ENCODE measurements at places on chromosomes 6 and 20.

DNA sequence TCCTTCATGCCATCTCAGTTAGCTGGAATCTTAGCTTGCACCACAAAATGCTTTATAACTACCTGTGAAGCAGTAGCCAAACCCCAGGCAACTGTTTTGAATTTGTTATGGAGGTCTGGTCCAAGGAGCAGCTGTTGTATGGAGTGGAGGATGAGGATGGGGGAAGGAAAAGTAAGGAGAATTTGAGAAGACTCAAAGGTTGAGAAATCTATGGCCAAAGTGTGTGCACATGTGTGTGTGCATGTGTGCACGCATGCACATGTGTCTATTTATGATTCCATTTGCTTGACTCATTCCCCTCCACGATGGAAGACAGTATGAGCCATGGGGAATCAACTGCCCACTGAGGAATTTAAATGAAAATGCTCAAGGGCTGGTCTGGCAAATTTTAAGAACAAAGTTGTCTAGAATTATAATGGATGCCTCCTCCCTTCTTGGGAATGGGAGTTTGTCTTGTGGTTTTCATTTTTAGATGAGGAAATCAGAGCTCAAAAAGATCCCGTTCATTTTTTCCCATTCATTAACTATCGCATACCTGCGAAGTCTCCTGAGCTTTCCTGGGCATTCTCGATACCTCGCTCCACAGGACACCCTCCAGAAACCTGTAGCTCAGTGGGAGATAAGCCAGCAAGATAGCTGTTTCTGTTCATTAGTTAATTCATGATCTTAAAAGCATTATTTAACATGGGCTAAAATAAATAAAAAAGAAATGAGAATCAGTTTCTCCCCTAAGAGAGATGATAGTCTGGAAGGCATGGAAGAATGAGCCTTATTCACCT, 152.3 kb upstream of the NEDD9 start:
- DNase-seq, result no peak

GRCh38 chr6:7590918-7591302, 912 bp downstream of the SNRNP48 start:
- no peak for DNase-seq

- DNase-seq, result no peak
Measured at GRCh38 chr20:45269754-45270270, 15.4 kb upstream of the SLPI start.

GRCh38 chr6:21281366-21281765, 312.2 kb upstream of the SOX4 start:
- DNase-seq, result no peak

GRCh38 chr20:19427913-19428312, 215.5 kb downstream of the SLC24A3 start:
- DNase-seq, result no peak

DNA sequence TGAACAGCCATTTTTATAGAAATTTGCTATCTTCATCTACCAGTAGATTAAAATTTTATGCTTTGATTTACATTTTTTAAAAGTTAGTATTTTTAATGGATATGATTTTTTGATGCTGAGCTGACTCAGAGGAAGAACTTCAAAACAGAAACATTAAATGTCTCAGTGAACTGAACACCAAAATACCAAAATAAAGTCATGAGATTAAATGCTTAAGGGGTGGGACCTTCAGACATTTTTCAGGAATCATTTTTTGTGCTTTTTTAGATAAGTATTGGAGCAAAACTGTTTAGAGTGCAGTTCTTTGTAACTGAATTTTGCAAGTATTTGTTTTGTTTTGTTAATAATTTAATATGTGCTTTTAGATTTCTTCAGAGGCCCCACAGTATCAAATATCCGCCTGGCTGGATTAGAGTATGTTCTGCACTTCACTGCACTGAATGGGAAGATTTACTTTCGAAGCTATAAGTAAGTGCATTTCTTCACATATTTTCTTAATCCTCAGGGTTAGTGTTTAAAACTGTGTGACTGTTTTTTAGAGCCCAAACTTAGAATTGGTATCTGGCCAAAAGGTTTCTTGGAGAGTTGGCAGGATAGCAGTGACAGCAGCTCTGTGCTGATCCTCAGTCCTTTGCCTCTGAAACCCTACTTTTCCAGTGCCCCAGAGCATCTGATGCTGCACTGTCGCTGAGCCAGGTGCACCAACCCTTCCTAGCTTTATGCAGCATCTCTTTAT, 33.7 kb downstream of the RPF2 start:
- DNase-seq, result no peak

GRCh38 chr20:19935842-19936241, 81.3 kb upstream of the NAA20 start:
- no peak for DNase-seq
